ENCODE measurements at places on chromosomes 6 and 20.

DNA sequence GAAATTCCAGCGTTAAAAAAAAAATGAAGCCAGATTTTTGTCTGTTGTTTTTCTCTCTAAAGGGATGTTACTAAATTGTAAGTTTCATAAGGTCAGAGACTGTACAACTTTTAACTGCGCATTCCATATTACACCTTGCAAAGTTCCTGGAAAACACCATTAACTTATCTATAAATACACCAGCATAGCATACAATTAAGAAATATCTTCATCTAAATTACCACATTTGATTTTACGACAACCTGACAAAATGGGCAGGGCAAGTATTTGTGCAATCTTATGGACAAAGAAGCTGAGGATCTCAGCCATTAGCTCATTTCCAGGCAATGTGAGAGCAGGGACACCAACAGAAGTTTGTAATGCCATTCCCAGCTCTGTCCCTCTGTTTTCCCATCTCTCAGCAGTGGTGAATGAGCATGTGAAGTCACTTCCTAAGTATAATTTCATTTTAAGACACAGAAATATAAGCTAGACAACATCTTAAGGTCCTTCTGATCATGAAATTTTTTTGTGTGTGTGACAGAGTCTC lies 12.9 kb upstream of the GCM1 start:
- DNase-seq: no peak

- DNase-seq: no peak
These were observed 126.2 kb upstream of the SSTR4 start for GRCh38 chr20:22908944-22909343.

- DNase-seq: no peak
These were observed 62.3 kb downstream of the MRPL14 start for GRCh38 chr6:44064948-44065272.

- no peak for DNase-seq
These were observed 26.2 kb upstream of the FOXP4 start for GRCh38 chr6:41519745-41520699.

GRCh38 chr6:164114651-164115050 lies 700.1 kb downstream of the QKI start:
- DNase-seq: no peak

Measured in activated CD4-positive, CD25-positive, alpha-beta regulatory T cell treated with anti-CD3 and anti-CD28 coated beads, Interleukin-2, amount 50 U/mL, for 16 hours (primary cell).